HFFc6 (cell line): ENCODE measurements at places on chromosomes 16 and 17. TPM values are rescaled to one million over a fixed set of nuclear protein-coding genes. Genes with fewer than 3 reads are reported as not detected.

The CLEC18C gene
- 0.05 to 0.13 TPM in 2 of 3 replicates, not detected in the other for total RNA-seq

The TMEM186 gene
- total RNA-seq: 7.1 to 9.1 TPM (median 8.0 TPM) in 3 replicates

The TMEM220 gene
- total RNA-seq: 3.2 to 5.6 TPM (median 4.7 TPM) in 3 replicates

The NAGS gene
- total RNA-seq: 0.56 to 1.0 TPM (median 0.70 TPM) in 3 replicates

The KCNH6 gene
- total RNA-seq: not detected in 3 replicates

The CNP gene
- total RNA-seq: 107 to 118 TPM (median 114 TPM) in 3 replicates

The MYLK3 gene
- 0.08 TPM in 1 of 3 replicates, not detected in the others for total RNA-seq

The SLC47A1 gene
- total RNA-seq: not detected in 3 replicates

The MEFV gene
- total RNA-seq: not detected in 3 replicates

The PPL gene
- 0.05 to 0.16 TPM in 2 of 3 replicates, not detected in the other for total RNA-seq

The HOXB4 gene
- total RNA-seq: not detected in 3 replicates

The FAM20A gene
- total RNA-seq: not detected in 3 replicates

The FKBP10 gene
- 417 to 491 TPM (median 451 TPM) in 3 replicates for total RNA-seq

The KRT20 gene
- not detected in 2 replicates for total RNA-seq

The CDT1 gene
- 11.0 to 26.7 TPM (median 26.0 TPM) in 3 replicates for total RNA-seq

The TPPP3 gene
- 0.27 to 0.32 TPM in 2 of 3 replicates, not detected in the other for total RNA-seq

The SOST gene
- not detected in 3 replicates for total RNA-seq

The ABCC6 gene
- total RNA-seq: not detected in 3 replicates

The CPHXL2 gene
- not detected in 2 replicates for total RNA-seq

The GDPD1 gene
- 0.78 to 2.2 TPM (median 1.5 TPM) in 3 replicates for total RNA-seq

The SMIM22 gene
- total RNA-seq: not detected in 3 replicates

The GNG13 gene
- not detected in 3 replicates for total RNA-seq

The WNT3 gene
- 2.0 to 3.5 TPM (median 3.0 TPM) in 3 replicates for total RNA-seq

The UBALD2 gene
- 24.5 to 26.5 TPM (median 26.0 TPM) in 3 replicates for total RNA-seq

The LYRM9 gene
- 2.7 to 5.1 TPM (median 3.3 TPM) in 3 replicates for total RNA-seq

The PRSS22 gene
- total RNA-seq: not detected in 2 replicates

The HCRT gene
- total RNA-seq: not detected in 3 replicates

The NGFR gene
- total RNA-seq: 0.11 and 0.21 TPM in 2 replicates

The KRTAP1-1 gene
- 0.45 to 0.90 TPM (median 0.83 TPM) in 3 replicates for total RNA-seq

The TANC2 gene
- total RNA-seq: 69.5 to 103 TPM (median 83.2 TPM) in 3 replicates

The MYH8 gene
- not detected in 3 replicates for total RNA-seq

The ADCY9 gene
- 20.6 to 24.1 TPM (median 23.3 TPM) in 3 replicates for total RNA-seq

The TADA2A gene
- 14.4 to 16.0 TPM (median 15.5 TPM) in 3 replicates for total RNA-seq

The AGRP gene
- not detected in 2 replicates for total RNA-seq

The ST6GALNAC2 gene
- 0.81 TPM in 1 of 3 replicates, not detected in the others for total RNA-seq

The PLEKHM1 gene
- total RNA-seq: 34.8 to 41.3 TPM (median 41.1 TPM) in 3 replicates

The TPSD1 gene
- not detected in 3 replicates for total RNA-seq

The CAMTA2 gene
- total RNA-seq: 48.9 to 51.6 TPM (median 51.1 TPM) in 3 replicates

The TPSG1 gene
- total RNA-seq: not detected in 3 replicates

The USP6 gene
- total RNA-seq: 0.08 to 0.13 TPM (median 0.11 TPM) in 3 replicates

The NTN3 gene
- total RNA-seq: 0.23 and 0.31 TPM in 2 replicates

The SOX8 gene
- 0.06 to 0.15 TPM in 2 of 3 replicates, not detected in the other for total RNA-seq

The ABCC3 gene
- total RNA-seq: 18.4 to 19.5 TPM (median 18.6 TPM) in 3 replicates

The ATP2A1 gene
- 0.26 and 1.2 TPM in 2 replicates for total RNA-seq

The DNAH2 gene
- total RNA-seq: not detected in 3 replicates

The KRT28 gene
- not detected in 3 replicates for total RNA-seq
